Stomach (tissue), 19 donors: ENCODE measurements at places on chromosomes 5 and 9. TPM values are rescaled to one million over a fixed set of nuclear protein-coding genes. Genes with fewer than 3 reads are reported as not detected.

- no peaks in the 10 kb centered on the region for H3K36me3 ChIP-seq
- no peak overlapping the region for H3K4me3 ChIP-seq
- no peak for DNase-seq
- H3K27me3 ChIP-seq = no peaks in the 10 kb centered on the region
- H3K4me1 ChIP-seq = no peaks in the 10 kb centered on the region
These were observed 126.7 kb downstream of the ARSB start for GRCh38 chr5:78858364-78858763.

GRCh38 chr5:16573401-16573800 is 43.4 kb downstream of the RETREG1 start:
- no peak overlapping the region for H3K27ac ChIP-seq
- no peak overlapping the region for H3K4me3 ChIP-seq
- no peak for DNase-seq
- H3K36me3 ChIP-seq = no peaks in the 10 kb centered on the region
- H3K4me1 ChIP-seq = no peaks in the 10 kb centered on the region

GRCh38 chr9:131724683-131725082 is 15.2 kb downstream of the RAPGEF1 start:
- H3K36me3 ChIP-seq = peaks cover 4% of the 10 kb centered on the region
- no peak overlapping the region for H3K27ac ChIP-seq
- peaks cover 37% of the 10 kb centered on the region for H3K4me1 ChIP-seq

Gene RGS14
- polyA plus RNA-seq = 34.3 TPM

DNA sequence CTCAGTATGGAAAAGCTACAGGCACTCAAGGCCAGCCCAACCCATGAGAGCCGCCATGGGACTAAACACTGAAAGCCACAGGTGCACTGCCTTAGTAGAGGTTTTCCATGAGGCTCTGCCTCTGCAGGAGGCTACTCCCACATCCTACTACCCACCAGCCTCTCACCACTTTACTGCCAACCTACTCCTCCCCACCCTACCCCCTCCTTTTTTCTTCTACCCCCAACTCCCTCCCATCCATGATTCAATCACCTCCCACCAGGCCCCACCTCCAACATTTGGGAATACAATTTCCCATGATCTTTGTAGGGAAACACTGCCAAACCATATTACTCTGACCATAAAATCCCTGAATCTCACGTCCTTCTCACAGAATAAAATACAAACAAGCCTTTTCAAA is 101.6 kb upstream of the CTSV start:
- DNase-seq = no peak
- no peaks in the 10 kb centered on the region for H3K36me3 ChIP-seq
- no peaks in the 10 kb centered on the region for H3K4me1 ChIP-seq

DNA sequence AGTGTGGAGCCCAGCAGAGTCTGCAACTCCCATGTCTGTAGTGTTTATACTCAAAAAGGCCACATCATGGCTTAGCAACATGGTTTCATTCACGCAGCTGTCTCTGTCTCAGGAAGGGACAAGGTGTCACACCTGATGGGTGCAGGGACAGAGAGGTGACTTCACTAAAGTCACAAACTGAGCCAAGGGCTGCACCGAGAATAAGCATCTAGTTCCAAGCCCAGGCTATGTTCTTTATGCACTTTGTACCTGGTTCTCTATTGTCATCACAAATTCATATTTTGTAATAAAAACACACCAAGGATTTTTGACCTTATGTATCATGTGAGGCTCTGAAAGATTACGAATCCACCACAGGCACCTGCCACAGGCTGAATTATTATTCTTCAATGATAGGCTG is 64.9 kb upstream of the STK32A start:
- H3K27me3 ChIP-seq = no peaks in the 10 kb centered on the region
- H3K4me1 ChIP-seq = no peaks in the 10 kb centered on the region
- no peak overlapping the region for H3K4me3 ChIP-seq
- no peaks in the 10 kb centered on the region for H3K36me3 ChIP-seq

DNA sequence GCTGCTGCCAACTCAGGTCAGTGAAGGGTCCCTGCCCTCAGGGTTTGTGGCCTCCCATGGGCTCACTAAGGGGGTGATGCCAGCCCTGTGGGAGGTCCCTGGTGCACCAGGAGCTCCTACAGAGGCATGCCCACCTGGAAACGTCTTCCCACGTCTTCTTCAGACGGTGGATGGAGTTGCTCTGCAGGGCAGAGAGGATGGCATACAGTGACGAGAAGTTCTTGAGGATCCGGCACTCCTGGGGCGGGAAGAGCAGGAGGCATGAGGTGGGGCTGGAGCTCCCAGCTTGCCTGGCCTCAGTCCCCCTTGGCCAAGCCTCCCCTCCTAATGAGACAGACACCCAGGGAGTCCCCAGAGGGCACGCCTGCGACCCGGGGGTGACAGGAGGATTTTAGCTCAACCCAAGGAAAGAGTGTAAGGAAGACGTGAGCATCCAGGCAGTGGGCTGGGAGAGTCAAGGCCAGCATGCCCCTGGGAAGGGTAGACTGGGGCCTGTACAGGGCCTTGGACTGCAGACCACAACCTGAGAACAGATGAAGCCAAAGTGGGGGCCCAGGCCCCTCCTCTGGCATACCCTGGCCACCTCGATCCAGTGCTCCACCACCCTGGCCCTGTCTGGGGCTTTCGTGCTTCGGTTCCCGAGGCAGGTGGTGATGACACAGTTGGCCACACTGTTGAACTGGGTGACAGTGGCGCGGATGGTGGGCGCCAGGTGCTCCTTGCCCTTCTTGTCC is 14.4 kb downstream of the RALGDS start:
- no peak overlapping the region for H3K4me3 ChIP-seq
- H3K27me3 ChIP-seq = no peaks in the 10 kb centered on the region
- H3K27ac ChIP-seq = no peak overlapping the region
